ENCODE measurements at places on chromosomes 12 and 14.
A peak's percentile ranks its signal among the peaks of the same experiment; 100 is the strongest.

- no peak for DNase-seq
Measured at GRCh38 chr14:44352201-44352600, 154.9 kb downstream of the FSCB start.

DNA sequence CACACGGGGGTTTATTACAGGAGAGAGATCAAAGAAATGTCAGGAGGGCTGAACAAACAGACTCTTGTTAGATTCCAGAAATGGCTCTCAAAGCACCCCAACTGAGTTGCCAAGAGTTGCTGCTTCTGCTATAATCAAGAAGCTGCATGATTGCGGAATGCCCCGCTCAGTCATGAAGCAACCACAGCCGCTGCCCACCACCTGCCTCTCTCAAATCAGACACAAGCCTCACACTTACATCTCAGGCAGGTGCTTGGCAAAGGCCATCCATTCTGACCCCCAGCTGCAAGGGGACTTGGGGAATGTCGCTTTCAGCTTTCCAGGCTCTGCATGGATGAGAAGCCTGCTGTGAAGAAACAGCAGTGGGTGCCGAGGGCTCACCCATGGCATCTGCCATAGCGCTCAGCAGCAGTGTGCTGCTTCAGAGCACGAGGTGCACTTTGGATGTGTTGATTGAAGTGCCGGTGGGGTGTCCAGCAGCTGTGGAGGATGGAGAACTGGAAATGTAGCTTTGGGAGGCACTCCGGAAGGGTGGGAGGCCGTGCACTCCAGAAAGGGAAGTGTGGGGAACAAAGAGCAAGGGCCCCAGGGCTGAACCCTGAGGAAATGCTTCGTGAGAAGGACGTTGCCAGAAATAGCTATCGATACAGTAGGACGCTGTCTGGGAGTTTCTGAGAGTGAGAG lies 37.7 kb downstream of the LRRC74A start:
- no peak for DNase-seq

DNA sequence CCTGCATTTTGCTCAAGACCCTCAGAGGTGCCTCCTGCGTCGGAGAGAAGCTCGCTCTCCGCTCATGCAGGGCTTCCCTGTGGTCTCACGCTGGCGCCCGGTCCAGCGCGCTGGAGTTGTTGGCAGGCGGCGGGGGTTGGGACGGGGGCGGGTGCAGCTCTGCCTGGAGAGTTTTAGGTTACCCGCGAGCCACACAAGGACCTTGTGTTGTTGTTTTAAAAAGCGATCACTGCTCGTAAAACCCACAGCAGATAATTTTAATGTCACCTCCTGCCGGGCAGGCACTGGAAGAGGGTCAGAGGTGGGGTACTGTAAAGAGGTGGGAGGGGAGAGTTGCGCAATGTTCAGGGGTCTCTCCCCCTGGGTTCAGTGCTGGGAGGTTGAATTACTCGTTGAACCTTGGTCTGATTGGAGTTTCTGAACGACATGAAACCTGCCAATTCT lies 850 bp downstream of the SMOC1 start:
- DNase-seq = no peak

- DNase-seq = peak; percentile 86
Measured at GRCh38 chr12:118376089-118377020, at the start of gene SUDS3. TSS of gene SUDS3 (plus strand) at chr12:118376555. CDS start at chr12:118376692, 137 bp downstream.

DNA sequence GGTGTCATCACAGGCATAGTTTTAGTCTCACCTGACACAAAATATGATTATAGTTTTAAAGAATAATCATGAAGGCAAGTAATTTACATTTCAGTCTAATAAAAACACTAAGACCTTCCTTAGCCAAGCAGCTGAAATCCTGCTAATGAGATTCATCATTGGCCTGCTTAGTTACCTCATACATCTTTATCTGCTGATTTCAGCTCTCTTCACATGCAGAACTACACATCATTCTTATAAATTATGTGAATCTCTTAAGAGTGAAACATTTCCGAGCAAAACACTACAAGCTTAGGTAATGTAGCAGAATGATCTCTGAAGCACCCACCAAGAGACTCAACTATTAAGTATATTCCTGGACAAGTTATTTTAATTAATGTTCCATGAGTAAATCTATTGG lies 198.1 kb downstream of the DPY19L2 start:
- DNase-seq = no peak

- no peak for DNase-seq
Measured at GRCh38 chr12:21614506-21614905, 9.9 kb upstream of the GYS2 start.

DNA sequence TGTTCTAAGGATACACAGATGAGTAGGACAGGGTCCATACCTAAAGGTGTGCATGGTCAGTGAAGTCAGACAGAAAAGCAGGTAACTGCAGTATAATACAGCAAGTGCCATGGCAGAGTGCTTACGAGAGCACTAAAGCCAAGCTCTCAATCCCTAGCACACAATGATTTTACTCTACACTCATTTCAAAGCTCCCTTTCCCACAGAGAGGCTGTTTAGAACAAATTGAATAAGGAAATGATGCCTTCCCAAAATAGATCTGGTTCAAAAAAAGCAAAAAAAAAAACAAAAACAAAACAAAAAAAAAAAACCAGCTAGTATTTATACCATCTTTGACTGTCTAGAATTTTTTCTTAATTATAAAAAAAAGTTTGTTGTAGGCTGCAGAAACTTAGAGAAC lies 74.1 kb downstream of the HECTD4 start:
- DNase-seq = no peak

GRCh38 chr14:71061458-71061857 lies 154.2 kb downstream of the PCNX1 start:
- no peak for DNase-seq

DNA sequence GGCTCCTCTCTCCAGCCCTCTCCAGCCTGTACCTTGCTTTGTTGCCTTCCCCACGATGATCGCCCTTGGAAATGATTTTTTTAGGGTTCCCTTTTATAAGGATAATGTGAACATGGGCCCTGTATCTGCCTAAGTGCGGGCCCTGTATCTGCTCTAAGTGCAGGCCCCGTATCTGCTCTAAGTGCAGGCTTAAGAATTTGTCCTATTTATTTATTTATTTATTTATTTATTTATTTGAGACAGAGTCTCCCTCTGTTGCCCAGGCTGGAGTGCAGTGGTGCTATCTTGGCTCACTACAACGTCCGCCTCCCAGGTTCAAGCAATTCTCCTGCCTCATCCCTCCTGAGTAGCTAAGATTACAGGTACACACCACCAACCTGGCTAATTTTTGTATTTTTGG lies 22.5 kb downstream of the GALNT16 start:
- DNase-seq = no peak

- DNase-seq = no peak
Measured at GRCh38 chr12:51985154-51985835, 21.5 kb upstream of the TAMALIN start.

DNA sequence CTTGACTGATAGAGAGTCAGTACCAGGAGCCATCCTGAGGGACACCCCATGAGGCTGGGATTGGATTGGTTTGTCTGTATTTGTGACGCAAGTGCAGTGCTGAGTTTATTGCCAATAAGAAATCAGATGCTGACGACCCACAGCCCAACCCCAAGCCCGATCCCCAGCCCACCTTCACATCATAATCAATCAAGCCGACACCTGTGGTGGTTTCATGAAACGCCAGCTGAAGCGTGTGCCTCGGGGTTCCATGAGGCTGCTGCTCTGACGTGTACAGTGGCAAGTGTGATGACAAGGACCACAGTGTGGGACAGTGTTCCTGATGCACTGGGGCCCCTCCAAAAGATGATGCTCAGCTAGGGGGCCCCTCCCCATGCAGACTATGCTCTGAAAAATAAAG lies 62.1 kb upstream of the C14orf180 start:
- DNase-seq = no peak

- DNase-seq = no peak
Measured at GRCh38 chr14:92847278-92847677, 53.2 kb downstream of the GOLGA5 start.

GRCh38 chr14:74599946-74600345 lies 12.1 kb downstream of the LTBP2 start:
- DNase-seq = no peak

- DNase-seq = no peak
Measured at GRCh38 chr14:104883681-104884361, 18.8 kb downstream of the CEP170B start.

GRCh38 chr12:129211862-129212630 lies 358.8 kb downstream of the GLT1D1 start:
- no peak for DNase-seq

- no peak for DNase-seq
Measured at GRCh38 chr14:80959496-80959895, 4.1 kb downstream of the TSHR start.

- DNase-seq = no peak
Measured at GRCh38 chr12:82527165-82527780, 159.4 kb upstream of the TMTC2 start.

- no peak for DNase-seq
Measured at GRCh38 chr12:109741286-109741969, 27.8 kb downstream of the FAM222A start.

- no peak for DNase-seq
Measured at GRCh38 chr12:26100666-26101349, 24.0 kb downstream of the BHLHE41 start.

GRCh38 chr12:92702754-92703679 lies at the start of gene PLEKHG7:
TSS of gene PLEKHG7 (plus strand) at chr12:92702989. CDS start at chr12:92706632, 3,643 bp downstream.
- DNase-seq = no peak

DNA sequence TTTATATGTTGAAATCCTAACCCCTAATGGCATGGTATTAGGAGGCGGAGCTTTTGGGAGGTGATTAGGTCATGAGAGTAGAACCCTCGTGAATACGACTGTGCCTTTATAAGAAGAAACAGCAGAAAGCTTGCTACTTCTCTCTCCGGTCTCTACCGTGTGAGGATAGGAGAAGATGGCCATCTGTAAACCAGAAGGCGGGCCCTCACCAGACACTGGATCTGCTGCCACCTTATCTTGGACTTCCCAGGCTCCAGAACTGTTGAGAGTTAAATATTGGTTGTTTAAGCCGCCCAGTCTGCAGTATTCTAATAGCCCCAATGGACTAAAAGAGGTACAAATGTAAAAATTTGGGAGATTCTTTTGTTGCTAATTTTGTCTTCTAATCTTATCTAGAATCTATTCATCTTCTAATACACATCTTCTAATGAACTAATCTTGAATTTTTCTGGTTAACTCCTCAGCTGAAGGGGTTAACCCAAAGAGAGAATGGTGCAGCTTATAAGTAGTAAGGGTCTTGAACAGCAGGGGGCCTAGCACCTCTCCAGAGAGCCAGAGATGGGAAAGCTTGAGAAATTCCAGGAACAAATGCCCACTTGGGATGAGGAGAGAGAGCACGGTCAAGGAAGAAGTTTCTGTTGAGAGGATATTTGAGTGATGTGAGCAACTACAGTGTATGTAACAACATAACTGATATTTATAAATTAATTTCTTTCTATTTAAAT lies 264.0 kb upstream of the GRIP1 start:
- no peak for DNase-seq

GRCh38 chr12:56128670-56129205 lies 671 bp downstream of the ESYT1 start:
- DNase-seq = no peak

GRCh38 chr14:60079723-60080122 lies 12.0 kb upstream of the PCNX4 start:
- DNase-seq = no peak

- DNase-seq = no peak
Measured at GRCh38 chr12:124713041-124713435, 145.6 kb upstream of the NCOR2 start.

DNA sequence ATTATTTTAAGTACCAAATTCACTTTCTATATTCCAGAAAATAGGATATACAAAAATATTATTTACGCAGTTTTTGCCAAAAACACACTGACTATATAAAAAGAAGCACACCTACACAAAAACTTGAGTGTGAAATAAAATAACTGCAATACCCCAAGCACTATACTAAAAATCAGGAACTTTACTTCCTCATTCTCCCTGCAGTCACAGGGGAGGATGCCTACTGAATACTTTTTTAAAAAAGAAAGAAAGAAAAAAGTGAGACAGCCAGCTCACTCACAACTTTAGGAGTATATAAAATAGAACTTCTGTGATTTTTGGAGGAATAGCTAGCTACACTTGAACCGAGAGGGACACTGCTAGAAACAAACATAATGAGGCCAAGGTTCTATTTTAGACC lies 12.2 kb downstream of the RPS6KA5 start:
- no peak for DNase-seq

- DNase-seq = no peak
Measured at GRCh38 chr12:119598159-119598558, 4.6 kb downstream of the TMEM233 start.

DNA sequence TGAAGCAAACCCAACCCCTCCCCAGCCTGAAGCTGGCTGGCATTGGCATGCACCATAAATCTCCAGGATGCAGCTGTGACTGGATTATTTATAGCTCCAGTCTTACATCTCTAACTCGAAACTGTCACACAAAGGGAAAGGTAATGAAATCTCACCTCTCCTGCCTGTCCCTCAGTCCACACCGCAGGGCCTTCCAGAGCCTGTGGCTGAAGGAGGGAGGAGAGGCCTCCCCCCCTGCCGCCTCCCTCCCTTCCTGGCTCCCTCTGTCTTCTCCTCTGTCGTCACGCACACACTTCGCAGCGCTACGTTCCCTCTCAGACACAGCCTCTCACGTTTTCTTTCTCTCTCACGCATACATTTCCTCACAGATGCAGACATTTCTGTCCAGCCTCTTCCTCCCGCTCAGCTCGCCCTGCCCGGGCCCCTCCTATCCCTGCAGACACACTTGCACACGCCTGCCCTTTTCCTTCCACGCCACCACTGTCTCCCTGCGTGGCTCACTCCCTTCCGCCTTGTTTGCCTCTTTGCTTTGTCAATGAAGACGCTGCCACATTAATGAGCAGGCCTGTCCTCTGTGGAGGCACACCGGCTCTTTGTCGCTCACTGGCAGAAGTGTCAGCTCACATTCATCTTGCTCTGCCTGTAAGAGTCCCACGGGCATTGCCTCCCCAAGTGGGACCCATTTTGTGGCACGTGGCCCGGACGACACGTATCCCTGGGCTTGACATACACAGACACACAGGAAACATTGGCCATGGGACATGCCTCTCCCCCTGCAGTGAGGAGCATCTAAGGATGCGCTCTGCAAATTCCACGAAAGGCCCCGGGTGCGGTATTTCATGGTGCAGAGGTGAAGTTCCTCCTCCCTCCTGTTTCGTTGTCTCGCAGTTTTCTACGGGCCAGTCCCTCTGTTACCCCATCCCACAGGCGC lies 27.9 kb downstream of the IRF2BPL start:
- DNase-seq = no peak

- DNase-seq = no peak
Measured at GRCh38 chr12:132138941-132139871, 4.9 kb downstream of the DDX51 start.

DNA sequence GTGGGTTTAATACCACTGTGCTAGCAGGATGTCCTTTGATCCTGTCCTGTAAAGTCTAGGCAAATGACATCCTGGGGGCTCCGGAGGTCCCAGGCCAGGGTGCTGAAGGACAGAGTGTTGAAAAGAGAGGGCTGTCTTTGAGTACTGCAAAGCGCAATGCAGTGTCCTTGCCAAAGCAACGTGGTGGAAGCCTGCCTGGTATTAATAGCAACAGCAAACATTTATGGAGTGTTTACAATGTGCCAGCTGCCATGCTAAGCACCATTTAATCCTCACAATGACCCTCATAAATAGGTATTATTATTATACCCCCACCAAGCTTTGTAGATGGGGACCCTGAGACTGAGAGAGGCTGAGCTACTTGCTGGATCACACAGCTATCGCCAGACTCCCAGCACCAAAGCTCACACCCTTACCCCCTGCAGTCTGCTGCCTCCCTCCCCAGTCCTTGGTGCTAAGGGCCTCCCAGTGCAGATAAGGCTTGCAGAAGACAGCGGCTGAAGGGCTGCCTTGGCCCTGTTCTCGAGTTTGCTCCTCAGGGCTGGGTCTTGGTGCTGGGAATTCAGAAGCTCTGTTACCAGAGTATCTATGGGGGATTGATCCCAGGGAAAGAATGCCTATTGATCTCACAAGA lies 427.7 kb downstream of the FUT8 start:
- no peak for DNase-seq

Measured in activated CD8-positive, alpha-beta memory T cell treated with anti-CD3 and anti-CD28 coated beads for 4 hours (primary cell).